ENCODE measurements at places on chromosomes 1 and 21.

DNA sequence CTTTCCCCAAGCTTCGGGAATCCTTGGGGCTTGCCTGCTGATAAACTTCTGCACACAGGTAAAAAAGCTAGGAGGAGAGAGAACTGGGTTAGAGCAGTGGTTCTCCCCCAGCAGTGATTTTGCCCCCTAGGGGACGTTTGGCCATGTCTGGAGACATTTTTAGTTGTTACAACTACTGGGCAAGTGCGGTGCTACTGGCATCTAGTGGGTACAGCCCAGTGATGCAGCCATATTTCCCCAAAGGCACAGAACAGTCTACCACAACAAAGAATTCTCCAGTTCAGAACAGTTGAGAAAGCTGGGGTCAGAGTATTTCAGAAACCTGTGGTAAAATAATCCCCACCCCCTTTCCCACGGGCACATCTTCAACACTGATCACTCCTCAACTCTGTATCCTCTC lies 41.3 kb downstream of the LRRC71 start:
- DNase-seq = peak; percentile 14

GRCh38 chr1:84619383-84620102 lies 45.3 kb upstream of the CTBS start:
- DNase-seq = peak; percentile 16

- DNase-seq = no peak
These were observed 49.6 kb downstream of the SLC66A1 start for GRCh38 chr1:19361611-19362147.

DNA sequence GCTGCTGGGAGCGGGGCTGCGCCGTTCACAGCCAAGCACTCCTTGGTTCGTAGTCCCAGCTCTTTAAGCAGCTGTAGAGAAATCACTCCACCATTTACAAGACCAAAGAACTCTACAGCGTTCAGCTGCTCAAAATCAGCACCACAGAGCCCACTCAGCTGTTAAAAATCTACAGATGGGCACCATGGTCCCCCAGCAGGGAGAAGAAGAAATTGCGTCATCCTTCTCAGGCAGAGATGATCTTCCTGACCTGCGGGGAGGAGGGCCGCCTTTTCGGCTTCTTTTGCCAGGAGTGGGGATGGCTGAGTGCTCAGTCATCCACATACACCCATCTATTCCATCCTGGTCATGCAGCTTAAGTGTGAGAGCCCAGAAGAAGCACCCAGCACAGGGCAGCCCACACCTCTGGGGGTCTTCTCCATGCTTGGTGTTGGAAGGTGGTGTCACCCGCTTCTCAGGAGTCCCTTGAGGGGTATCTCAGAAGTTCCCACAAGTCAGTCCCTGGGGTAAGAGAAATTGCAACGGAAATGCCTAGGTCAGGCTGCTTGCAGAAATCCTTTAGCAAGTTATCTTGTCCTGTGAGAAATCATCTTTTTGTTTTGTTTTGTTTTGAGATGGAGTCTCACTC lies 163.8 kb downstream of the NPHP4 start:
- no peak for DNase-seq

DNA sequence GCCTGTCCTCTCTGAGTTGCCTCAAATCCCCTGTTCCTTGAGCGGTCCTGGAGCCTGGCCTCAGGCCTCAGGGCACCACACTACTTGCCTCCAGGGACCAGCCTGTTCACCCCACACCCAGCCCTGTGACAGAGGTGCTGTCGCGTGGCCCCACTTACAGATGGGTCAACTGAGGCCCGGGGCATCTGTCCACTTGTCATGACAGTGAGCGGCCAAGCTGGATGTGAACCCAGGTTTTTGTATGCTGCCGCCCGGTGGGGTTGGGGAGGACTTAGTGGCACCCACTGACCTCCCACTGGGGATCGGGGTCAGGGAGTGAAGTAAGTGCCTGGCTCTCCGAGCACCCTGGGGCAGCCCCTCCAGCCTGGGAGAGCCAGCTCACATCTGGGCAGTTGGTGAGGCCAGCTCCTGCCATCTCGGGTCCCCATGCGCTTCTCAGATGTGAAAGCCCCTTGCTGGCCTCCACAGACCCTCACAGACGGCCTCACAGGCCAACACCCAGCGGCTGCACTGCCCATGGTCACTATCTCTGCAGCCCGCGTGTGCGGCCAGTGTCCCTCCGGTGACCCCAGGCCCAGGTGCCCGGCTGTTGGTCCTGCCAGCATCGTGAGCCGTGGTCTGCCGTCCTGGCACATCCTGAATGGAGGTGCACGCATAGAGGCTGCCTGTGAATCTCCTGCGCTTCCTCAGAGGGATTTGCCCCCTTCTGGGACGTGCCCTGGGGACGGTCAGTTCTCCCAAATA lies 9.3 kb upstream of the FAAP20 start:
- DNase-seq = no peak

- no peak for DNase-seq
These were observed 59.9 kb downstream of the MAN1C1 start for GRCh38 chr1:25676488-25676887.

Data from CD4-positive, alpha-beta T cell treated with Interleukin-15 for 4 hours (primary cell).